ENCODE measurements at places on chromosomes 4 and X.

GRCh38 chr4:39304651-39305050 is 61.5 kb downstream of the RFC1 start:
- no peak for DNase-seq

DNA sequence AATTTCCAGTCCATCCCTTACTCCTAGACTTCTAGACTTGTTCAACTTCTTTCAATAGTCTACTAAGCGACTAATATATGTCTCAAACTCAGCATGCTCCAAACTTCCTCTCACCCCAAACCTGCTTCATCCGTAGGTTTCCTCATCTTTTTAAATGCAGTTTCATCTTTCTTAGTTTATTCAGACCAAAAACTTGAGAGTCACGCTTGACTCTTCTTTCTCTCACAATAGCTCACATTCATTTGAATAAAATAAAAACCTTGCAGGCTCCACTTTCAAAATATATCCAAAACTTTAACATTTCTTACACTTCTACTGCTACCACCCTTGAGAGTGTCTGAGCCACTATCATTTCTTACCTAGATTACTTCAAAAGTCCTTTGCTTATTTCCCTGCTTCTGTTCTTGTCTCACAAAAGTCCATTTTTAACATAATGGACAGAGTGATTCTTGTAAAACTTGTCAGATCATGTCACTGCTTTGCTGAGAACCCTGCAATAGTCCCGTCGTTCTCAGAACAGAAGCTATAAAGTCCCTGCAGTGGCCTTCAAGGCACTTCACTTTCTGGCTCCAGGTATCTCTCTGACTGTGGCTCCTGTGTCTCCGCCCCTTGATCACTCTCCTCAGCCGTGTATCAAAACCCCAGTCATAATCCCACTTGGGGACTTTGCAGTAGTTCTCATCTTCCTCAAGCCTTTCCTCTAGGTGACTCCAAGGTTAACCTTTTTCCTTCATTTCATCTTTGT is 167.6 kb downstream of the ARHGAP24 start:
- DNase-seq: no peak

GRCh38 chrX:22300130-22300529 is 27.4 kb downstream of the CBLL2 start:
- no peak for DNase-seq

DNA sequence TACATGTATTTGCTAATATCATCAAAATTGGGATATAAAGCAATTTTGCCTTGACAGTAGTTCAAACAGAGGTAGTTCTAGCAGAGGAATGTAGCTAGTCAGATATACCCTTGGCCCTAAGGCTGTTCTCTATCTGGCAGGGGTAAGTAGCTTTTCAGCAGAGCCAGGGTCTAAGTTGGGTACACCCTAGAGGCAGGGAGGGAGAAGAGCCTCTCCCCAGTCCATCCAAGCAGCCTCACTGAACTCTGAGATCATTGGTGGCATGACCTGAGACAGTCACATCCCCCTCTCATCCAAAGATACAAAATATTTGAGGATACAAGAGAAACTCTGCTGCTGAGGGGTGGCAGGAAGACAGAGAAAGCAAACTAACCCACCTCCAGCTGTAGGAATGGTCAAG is 343.7 kb downstream of the DHX15 start:
- no peak for DNase-seq

GRCh38 chr4:146338512-146338911 is 124.2 kb downstream of the REELD1 start:
- no peak for DNase-seq

DNA sequence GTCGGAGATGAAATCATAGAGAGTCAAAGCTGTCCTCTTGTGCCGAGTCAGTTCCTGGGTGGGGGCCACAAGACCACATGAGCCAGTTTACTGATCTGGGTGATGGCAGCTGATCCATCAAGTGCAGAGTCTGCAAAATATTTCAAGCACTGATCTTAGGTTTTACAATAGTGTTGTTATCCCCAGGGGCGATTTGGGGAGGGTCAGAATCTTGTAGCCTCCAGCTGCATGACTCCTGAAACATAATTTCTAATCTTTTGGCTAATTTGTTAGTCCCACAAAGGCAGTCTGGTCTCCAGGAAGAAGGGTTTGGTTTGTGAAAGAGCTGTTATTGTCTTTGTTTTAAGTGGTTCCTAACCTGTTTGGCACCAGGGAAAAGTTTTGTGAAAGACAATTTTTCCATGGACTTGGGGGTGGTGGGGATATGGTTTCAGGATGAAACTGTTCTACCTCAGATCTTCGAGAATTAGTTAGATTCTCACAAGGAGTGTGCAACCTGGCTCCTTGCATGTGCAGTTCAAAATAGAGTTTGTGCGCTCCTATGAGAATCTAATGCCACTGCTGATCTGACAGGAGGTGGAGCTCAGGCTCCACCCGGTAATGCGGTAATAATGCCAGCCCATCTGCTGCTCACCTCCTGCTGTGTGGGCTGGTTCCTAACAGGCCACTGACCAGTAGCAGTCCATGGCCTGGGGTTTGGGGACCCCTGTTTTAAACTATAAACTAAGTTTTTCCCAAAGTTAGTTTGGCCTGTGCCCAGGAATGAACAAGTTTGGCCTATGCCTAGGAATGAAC is 29.2 kb downstream of the METAP1 start:
- DNase-seq: no peak

- DNase-seq: no peak
Observed at GRCh38 chr4:4721636-4722035, 137.8 kb upstream of the MSX1 start.

DNA sequence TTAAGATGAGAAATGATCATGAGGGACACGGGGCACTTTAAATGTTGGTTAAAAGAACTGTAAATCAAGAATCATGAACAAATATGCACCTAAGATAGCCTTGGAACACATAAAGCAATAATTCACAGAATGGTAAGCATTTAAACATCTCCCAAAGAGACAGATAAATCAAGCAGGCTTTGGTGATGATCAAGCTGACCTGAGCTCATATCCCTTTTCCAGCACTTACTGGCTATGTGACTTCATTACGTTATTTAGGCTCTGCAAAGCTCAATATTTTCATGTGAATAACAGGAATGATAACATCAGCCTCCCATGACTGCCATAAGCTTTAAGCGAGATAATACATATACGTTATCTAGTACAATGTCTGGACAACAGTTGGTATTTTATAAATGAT is 54.9 kb downstream of the CHRNA9 start:
- no peak for DNase-seq

- peak; percentile 17 for DNase-seq
Observed at GRCh38 chrX:110412971-110413726, 54.5 kb downstream of the RTL9 start.

DNA sequence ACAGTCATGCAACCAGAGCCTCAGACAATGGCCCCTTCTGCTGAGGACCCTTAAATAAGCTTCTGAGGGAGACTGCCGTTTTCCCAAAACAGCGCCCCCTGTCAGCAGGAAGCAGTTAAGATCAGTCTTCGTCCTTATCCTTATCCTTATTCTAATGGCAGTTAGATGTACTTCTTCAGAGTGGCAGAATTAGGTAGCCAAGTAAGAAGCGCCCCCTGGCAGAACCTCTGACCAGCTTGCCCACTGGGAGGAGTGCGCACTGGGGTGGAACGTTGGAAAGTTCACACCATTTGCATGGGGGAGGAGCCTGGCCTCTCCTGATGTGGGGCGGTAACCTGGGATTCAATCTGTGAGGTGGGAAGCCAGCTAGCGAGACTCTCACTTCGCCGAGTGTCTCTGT is 133.6 kb upstream of the QRFPR start:
- DNase-seq: no peak

DNA sequence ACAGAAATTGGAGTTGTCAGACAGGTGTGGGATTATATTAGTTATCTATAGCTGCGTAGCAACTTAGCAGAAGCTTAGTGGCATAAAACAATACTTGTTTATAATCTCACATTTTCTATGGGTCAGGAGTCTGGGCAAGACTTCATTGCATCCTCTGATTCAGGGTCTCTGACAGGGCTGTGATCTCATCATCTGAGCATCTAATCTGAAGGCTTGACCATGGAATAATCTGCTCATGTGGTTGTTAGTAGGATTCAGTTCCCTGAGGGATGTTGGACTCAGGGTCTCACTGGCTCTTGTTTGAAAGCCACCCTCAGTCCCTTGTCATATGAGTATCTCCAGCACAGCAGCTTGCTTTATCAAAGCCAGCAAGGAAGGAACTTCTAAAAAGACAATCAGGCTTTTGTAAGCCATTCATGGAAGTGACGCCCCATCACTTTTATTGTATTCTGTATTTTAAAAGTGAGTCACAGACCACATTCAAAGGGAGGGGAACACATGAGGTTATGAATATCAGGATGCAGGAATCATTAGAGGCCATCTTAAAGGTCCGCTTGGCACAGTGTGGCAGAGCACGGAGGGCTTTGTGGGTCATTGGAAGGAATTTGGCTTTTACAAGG is 37.2 kb upstream of the FAM9B start:
- DNase-seq: no peak

GRCh38 chr4:118955515-118955914 is 66.9 kb downstream of the SYNPO2 start:
- no peak for DNase-seq

DNA sequence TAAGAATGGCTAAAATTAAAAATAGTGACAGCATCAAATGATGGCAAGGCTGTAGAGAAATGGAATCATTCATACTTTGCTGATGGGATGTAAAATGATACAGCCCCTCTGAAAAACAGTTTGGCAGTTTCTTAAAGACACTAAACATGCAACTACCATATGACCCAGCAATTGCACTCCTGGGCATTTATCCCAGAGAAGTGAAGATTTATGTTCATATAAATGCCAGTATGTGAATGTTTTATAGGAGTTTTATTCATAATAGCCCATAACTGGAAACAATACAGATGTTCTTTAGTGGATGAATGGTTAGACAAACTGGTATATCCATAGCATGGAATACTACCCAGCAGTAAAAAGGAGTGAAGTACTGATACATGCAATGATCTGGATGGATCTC is 43.3 kb downstream of the REPS2 start:
- no peak for DNase-seq
